ENCODE measurements at places on chromosomes 6 and 20. TPM values are rescaled to one million over a fixed set of nuclear protein-coding genes. Genes with fewer than 3 reads are reported as not detected.

BACH2 gene
- 57.1 TPM for total RNA-seq

ALDH8A1 gene
- 0.81 TPM for total RNA-seq

LSM2 gene
- total RNA-seq, result 75.6 TPM

VGLL2 gene
- total RNA-seq, result not detected

TNFRSF6B gene
- total RNA-seq, result not detected

MAD2L1BP gene
- 34.8 TPM for total RNA-seq

LY6G5C gene
- total RNA-seq, result 2.2 TPM

LY6G6F gene
- not detected for total RNA-seq

TRIM15 gene
- total RNA-seq, result not detected

NCOA5 gene
- 28.3 TPM for total RNA-seq

ADGRF5 gene
- not detected for total RNA-seq

UBR2 gene
- total RNA-seq, result 32.1 TPM

SNAP25 gene
- not detected for total RNA-seq

All from activated naive CD4-positive, alpha-beta T cell treated with anti-CD3 and anti-CD28 coated beads, Interleukin-2, amount 10 ng/mL, durations not matched to agents 5 hours and 36 hours (primary cell).